ENCODE measurements at places on chromosomes 1 and 21.

GRCh38 chr1:186930238-186930637, 101.5 kb downstream of the PLA2G4A start:
- peak; percentile 12 for DNase-seq

- peak; percentile 47 for DNase-seq
Measured at GRCh38 chr1:53590531-53591515, 131.6 kb downstream of the DMRTB1 start.

DNA sequence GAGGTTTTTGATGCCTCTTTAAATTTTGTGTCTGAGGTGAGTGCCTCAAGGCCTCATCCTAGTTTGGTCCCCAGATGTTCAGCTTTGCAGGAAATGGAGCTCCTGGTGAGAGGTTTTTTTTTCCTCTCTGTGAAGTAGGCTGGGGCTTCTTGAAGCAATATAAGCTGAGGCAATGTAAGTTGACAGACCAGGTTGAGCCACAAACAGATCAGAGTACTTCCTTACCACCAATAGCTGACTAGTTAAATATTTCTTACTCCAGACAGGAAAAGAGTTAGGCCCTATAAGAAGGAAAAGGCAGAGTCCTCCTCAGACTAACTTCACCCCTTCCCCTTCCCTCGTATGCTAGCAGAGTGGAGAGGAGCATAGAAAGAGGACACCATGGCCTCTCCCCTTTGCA, 341.0 kb downstream of the LMO4 start:
- no peak for DNase-seq

DNA sequence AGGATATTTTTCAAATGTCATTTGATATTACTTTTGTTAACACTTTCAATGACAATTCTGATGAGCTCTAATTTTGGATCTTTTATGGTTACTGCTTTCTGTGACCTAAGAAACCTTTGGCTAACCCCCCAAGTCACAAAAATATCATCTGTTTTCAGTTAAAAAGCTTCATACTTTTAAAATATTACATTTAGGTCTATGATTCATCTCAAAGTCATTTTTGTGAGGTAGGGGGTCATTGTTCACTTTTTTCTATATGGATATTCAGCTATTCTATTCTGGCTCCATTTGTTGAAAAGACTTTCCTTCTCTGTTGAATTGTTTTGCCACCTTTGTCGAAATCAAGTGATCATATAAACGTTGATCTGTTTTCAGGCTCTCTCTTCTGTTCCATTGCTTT, 44.8 kb downstream of the UCHL5 start:
- peak; percentile 15 for DNase-seq
